ENCODE measurements at places on chromosomes 5 and 9.

- no peak for DNase-seq
Observed at GRCh38 chr9:8904771-8905515, 1105.4 kb upstream of the DMAC1 start.

DNA sequence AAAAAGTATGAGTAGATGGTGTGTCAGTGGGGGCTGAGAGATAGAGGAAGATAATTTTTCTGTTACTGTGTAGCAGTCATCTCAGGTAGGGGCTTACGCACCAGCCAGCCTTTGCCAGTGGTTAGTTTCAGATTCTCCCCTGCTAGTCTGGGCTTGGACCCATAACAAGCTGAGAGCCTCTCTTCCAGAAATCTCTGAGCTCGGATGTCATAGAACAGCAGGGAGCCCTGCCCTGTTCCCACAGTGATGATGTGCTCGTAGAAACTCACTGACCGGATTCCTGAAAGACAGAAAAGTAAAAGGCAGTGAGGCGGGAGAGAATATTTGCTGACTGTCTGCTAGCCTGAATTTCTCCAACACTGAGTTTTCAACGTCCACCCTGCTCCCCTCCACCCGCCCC is 37.2 kb downstream of the DCAF12 start:
- no peak for DNase-seq

DNA sequence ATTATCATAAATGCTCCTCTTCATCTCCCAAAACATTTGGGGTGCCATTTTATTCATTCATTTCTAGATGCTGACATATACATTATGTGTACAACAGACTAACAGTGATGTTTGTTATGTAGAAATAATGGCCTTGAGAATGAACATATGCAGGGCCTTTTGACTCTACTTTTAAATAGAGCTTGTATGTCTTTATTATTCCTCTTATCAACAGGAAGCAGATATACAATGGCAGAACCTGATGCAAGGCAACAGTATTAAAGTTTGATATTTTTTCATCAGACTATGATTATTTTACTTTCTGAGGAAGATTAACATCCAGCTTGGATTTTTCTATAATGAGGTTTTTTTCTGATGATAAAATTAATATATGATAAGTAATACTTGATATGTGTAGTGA is 44.1 kb downstream of the SNX18 start:
- DNase-seq: no peak

DNA sequence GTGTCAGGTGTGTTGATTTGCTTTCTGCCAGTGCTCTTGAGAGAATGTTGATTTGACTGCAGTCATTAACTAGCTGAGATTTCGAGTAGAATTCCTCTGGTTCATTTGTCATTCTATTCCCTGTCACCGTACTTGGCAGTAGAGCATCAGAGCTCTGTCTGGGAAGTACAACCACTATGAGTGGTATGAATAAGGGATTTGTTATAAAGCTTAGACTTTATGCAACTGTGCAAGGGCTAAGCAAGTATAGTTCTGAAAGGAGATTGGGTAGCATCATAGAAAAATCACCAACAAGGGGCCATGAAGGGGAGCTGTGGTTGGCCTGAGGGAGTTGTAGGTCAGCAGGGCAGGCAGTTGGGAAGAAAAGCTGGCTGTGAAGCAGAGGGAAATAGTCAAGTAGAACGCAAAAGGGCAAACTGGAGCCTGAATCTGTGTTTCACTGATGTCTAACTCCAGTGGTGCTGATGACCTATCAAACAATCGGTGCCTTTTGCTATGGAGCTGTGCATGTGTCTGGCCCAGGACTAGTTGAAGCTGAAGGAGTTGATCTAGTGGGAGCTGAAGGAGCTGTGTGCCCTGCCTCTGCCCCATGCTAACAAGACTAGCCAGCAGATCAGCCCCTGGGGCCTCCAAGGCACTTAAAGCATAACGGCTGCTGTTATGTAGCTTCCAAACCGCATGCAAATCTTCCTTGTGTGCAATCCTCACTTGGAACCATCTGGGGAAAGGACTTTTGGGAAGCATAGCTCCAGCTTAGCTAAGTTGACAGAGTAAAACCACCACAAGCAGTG is 110.0 kb downstream of the SLC28A3 start:
- DNase-seq: no peak

GRCh38 chr9:114690308-114690707 is 8.3 kb upstream of the TEX48 start:
- DNase-seq: peak; percentile 32

Data from A549 (cell line).